ENCODE measurements at places on chromosomes 16 and 17. TPM values are rescaled to one million over a fixed set of nuclear protein-coding genes. Genes with fewer than 3 reads are reported as not detected.

The SLC6A2 gene
- total RNA-seq, result 0.23 TPM

The CARD14 gene
- total RNA-seq, result 5.5 TPM

The CCL3 gene
- total RNA-seq, result not detected

The USB1 gene
- total RNA-seq, result 28.0 TPM

The CTRL gene
- total RNA-seq, result not detected

The MFSD6L gene
- total RNA-seq, result not detected

The FOXC2 gene
- total RNA-seq, result 2.0 TPM

The SLC43A2 gene
- total RNA-seq, result 20.9 TPM

The TMEM204 gene
- total RNA-seq, result 0.35 TPM
